ENCODE measurements at places on chromosomes 7 and 10. TPM values are rescaled to one million over a fixed set of nuclear protein-coding genes. Genes with fewer than 3 reads are reported as not detected.

The NXPH1 gene
- polyA plus RNA-seq, result not detected

DNA sequence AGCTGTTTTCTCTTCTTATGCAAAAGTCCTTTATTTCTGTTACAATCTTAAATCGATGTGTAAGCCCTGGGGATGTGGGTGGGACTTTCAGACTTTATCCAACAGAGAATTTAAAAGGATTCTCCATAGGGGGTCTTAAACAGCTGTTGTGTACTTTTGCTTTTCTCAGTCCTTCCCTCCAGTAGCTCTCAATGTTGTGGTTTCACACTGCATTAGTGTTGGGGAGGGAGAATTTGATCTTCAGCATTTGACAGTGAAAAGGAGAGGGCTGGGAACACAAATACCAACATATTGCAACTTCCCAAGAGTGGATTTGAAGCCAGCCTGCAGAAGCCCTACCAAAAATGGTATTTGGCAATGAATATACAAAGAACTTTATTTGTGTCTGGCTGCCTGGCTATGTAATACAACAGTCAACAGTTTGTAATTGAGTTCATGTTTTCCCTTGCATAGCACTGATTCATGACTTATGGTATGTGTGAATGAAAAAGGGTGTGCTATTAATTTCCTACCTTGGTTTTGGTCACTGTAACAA is 80.1 kb upstream of the CAPZA2 start:
- DNase-seq, result peak; percentile 87

The DOCK1 gene
- 21.2 TPM for polyA plus RNA-seq

DNA sequence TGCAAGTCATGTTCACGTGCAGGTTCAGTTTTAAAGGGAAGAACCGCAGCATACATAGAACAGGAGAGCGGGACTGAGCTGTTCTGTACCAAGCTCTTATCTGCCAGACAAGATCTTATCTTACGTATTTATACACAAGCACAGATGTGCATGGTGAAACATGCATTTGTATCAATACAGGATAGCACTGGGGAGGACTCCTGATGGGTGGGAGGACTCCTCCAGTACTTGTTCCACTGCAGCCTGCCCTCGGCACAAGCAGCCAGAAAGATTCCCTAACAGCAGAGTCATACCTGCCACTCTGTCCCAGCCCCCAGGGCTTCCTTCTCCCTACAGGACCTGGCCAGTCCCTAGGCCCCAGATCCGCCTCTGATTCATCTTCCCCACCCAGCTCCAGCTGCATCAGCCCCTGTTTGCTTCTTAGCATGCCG is 13.2 kb upstream of the PRKCQ start:
- no peak for DNase-seq

DNA sequence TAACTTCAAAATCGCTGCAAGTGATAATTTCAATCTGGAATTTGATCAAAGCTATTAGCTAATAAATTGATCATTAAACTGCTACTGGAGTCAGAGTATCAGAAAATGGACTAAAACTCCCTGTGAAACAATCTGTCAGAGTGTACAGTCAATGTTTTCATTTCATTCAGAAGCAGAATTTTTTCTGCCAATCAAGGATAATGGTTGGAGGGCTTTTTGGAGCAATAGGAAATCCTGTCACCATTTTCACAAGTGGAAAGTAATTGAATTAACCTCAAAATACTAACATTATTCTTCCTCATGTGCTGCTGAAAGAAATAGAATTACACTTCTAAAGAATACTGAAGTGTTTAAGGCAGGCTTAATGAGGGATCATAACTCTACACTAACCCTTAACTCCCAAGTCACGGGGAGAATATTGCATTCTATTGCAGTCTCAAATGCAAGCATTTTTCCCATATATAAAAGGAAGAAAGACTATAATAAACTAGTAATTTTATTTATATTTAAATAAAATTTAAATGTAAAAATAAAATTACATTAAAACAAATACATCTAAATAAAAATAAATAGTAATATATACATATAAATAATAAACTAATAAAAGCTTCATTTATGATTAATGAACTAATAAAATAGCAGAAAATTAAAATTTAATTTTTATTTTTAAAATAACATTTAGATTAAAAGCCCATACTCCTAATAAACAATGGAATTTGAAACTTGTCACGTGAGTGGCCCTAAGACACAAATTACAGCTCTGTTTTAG is 67.1 kb downstream of the SEMA3E start:
- no peak for DNase-seq

The SPDYE9 gene
- polyA plus RNA-seq, result 0.38 TPM

DNA sequence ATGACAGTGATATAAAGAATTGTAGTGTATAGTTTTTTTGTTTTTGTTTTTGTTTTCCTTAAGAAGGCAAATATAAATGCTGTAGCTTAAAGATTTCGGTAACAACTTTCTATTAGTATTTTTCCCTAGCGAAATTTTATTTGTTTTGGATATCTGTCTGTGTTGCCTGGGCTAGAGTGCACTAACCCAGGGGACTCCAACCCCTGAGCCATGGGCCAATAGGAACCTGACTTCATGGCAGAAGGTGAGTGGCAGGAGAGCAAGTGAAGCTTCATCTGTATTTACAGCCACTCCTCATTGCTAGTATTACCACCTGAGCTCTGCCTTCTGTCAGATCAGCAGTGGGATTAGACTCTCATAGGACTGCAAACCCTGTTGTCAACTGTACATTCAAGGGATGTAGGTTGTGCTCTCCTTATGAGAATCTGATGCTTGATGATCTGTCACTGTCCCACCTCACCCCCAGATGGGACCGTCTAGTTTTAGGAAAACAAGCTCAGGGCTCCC is 65.4 kb upstream of the CCAR1 start:
- DNase-seq, result no peak

- DNase-seq, result peak; percentile 29
Observed at GRCh38 chr10:116891208-116891607, 41.9 kb downstream of the ENO4 start.

- no peak for DNase-seq
Observed at GRCh38 chr7:14639801-14640200, 262.8 kb downstream of the DGKB start.

The FAM25G gene
- polyA plus RNA-seq, result 1.4 TPM

The ADAP1 gene
- 0.51 TPM for polyA plus RNA-seq

DNA sequence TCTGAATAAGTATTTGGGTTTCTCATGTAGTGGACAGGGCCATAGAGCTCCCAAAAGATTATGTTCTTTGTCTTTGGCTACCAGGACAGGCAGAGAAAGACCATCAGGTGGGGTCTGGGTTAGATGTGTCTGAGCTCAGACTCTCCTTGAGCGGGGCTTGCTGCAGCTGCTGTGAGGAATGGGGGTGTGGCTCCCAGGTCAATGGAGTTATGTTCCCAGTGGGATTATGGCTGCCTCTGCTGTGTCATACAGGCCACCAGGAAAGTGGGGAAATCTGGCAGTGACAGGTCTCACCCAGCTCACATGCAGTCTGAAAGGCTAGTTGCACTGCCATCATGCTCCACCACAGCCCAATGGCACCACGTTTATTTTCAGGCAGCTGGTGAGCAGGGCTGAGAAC is 97.0 kb upstream of the FERD3L start:
- no peak for DNase-seq

DNA sequence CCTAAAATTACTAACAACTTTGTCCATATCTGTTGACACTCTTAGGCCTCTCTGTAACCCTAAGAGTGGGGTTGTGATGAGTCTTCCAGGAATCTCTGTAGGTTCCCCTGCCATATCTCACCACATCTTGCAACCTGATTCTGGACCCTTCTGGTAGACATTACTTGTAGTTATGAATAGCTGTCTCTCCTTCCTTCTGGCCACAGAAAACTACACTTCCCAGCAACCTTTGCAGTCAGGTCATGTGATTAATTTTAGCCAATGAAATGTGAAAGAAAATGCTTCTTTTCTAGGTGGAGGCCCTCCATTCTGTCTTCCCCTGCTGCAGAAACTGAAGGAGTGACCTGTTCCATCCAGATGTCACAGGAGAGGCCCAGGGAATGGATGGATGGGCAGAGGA is 147.6 kb upstream of the AOAH start:
- peak; percentile 1 for DNase-seq

DNA sequence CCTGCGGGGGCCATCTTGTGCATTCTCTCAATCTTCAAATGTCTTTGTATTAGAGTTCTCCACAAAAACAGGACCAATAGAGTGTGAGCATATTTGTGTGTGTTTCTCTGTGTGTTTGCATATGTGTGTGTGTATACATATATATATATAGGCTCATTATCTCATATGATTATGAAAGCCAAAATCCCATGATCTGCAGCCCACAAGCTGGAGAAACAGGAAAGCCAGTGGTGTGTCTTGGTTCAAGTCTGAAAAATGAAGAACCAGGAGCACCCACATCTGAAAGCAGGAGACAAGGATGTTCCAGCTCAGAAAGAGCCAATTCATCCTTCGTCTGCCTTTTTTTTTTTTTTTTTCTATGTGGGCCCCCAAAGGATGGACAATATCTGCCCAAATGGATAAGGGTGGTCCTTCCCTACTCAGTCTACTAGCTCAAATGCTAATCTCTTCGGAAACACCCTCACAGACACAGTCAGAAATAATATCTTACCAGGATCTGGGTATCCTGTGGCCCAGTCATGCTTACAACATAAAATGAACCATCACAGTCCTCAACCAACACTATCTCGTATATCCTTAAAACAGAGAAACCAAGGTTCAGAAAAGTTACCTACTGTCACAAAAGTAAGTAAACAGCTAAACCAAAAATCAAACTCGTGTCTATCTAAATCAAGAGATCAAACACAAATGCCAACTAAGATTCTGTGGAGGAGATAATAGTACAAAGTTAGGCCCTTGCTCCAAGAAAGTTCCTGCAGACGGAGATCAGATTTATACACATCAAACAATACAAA is 141.9 kb downstream of the JMJD1C start:
- no peak for DNase-seq

DNA sequence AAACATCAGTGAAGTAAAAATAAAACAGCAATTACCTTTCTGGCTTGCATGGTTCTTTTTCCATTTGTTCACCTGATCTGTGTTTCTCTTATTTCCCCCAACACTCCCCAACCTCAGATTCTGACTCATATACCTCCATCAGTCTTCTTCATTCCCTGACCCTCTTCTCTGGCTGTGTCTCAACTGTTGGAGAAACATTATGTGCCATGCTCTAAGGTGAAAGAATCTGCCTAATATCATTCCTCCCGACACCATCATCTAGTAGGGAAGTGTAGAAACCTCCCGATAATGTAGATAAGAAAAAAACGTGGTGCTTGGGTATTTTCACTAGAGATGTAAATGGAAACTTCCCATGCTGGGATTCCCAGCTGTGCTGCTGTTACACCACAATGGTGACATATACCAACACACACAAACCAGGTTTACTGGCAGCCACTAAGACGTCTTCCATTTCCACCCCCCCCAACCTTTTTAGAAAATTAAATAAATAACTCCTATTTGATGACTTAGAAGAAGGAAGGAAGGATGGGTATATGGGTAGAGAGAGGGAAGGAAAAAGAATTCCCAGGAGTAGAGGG is 63.4 kb downstream of the OSBPL3 start:
- DNase-seq, result no peak

- peak; percentile 98 for DNase-seq
Observed at GRCh38 chr10:329361-330099, 194.3 kb downstream of the ZMYND11 start.

DNA sequence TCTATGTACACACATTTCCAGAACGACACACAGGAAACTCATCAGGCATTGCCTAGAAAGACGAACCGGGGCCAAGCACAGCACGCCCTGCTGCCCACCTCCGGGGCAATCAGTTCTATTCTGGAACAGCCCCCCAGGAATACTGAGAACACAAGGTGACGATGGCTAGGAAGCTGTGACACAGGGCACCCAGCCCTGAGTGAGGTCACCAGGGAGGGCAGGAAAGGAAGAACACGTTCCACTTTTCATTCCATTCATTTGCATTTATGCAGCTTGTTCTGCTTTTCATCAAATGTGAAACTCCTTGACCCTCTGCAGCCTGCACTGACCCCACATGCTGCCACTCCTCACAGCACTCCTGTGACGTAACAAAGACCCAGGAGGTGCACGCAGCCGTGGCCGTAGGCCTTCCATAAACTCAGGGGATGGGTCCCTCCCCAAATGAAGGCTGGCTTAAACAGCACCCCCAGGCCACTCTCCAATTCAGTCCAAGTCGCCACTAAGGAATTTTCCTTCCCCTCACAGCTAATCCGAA is 28.9 kb downstream of the MAD1L1 start:
- no peak for DNase-seq

GRCh38 chr10:100223879-100224278 is 5.5 kb downstream of the CHUK start:
- no peak for DNase-seq

DNA sequence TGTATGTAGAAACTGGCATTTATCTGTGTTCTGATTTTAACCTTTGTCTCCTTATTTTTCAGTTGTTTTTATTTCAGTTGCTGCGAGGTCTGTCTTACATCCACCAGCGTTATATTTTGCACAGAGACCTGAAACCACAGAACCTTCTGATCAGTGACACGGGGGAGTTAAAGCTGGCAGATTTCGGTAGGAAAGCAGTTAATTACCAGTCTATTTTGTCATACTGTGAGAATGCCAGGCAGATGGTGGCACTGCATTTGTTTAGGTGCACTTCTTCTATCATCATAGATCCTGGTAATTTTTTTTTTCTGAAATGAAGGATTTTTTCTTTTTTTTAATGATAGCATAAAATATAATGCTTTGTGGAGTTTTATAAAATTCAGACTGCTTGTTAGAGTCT is 321.4 kb downstream of the CDK14 start:
- DNase-seq, result no peak

DNA sequence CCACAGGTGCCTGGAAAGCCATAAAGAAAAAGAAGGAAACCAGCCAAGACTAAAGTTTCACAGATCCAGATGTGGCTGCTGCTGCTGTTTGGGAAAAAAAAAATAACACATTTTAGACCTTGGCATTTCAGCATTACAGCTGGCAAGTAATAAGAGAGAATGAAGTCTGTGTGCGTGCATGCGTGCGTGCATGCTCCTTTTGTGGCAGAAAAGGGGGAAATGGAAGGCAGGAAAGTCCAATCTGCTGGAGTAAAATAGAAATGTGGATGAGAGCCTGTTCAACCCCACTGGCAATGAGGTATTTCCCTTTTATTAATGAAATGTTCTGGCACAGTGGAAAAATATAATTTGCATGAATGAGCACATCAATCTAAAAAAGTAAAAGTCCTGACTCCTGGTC is 137.0 kb upstream of the SEMA3A start:
- DNase-seq, result no peak

GRCh38 chr7:1959305-1959704 is 273.4 kb downstream of the MAD1L1 start:
- no peak for DNase-seq

The C10orf105 gene
- polyA plus RNA-seq, result 0.06 TPM

GRCh38 chr10:992467-992866 is 4.2 kb downstream of the GTPBP4 start:
- no peak for DNase-seq

- DNase-seq, result no peak
Observed at GRCh38 chr7:155710031-155710430, 65.6 kb downstream of the RBM33 start.

GRCh38 chr10:33248638-33249037 is 85.8 kb downstream of the NRP1 start:
- peak; percentile 87 for DNase-seq

GRCh38 chr10:83932245-83932644 is 207.1 kb upstream of the GHITM start:
- DNase-seq, result no peak

The OR9A2 gene
- not detected for polyA plus RNA-seq

The MTPN gene
- polyA plus RNA-seq, result 130 TPM
